ENCODE measurements at places on chromosomes 6 and 20.

- no peak for DNase-seq
These were observed 67.0 kb upstream of the TNFAIP3 start for GRCh38 chr6:137799950-137800568.

- peak; percentile 24 for DNase-seq
These were observed at the start of gene ISM1 for GRCh38 chr20:13220904-13221297. Gene ISM1, plus strand, starts transcription at chr20:13221274. Its CDS starts 503 bp downstream, at chr20:13221777.

- no peak for DNase-seq
These were observed 378.0 kb downstream of the CD109 start for GRCh38 chr6:74073999-74074398.

GRCh38 chr6:111592726-111593511, 12.8 kb downstream of the TRAF3IP2 start:
- no peak for DNase-seq

- DNase-seq: no peak
These were observed 912 bp upstream of the OR12D3 start for GRCh38 chr6:29376003-29376402.

- no peak for DNase-seq
These were observed 6.8 kb upstream of the POU3F2 start for GRCh38 chr6:98827295-98828159.

DNA sequence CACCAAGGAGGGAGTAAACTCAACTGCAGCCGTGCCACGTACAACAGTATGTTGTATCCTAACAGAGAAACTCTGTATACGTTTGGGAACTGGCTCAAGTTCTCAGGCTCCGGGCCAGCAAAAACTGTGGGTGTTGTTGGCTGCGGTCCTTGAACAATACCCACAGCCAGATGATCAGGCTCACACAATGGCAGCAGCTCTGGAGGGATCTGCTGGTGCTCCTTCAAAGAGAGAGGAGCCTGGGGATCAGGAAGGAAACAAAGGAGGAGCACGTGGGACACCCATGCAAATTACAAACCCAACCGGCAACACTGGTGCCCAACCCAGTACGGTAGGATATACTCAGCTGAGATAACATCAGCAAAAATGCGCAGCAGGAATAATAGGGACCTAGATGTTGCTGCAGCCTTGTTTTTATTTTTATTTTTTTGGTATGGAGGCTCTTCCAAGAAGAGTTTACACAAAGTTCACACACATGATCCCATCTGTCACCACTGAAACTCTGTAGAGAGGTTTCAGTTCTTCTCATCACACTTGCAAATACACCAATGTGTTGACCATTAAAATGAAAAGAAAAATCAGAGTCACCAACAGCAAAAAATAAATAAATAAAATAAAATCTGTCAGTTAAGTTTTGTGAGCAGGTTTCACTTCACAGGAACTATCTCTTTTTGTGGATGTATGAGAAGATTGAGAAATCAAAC, 41.2 kb upstream of the PDE10A start:
- no peak for DNase-seq

DNA sequence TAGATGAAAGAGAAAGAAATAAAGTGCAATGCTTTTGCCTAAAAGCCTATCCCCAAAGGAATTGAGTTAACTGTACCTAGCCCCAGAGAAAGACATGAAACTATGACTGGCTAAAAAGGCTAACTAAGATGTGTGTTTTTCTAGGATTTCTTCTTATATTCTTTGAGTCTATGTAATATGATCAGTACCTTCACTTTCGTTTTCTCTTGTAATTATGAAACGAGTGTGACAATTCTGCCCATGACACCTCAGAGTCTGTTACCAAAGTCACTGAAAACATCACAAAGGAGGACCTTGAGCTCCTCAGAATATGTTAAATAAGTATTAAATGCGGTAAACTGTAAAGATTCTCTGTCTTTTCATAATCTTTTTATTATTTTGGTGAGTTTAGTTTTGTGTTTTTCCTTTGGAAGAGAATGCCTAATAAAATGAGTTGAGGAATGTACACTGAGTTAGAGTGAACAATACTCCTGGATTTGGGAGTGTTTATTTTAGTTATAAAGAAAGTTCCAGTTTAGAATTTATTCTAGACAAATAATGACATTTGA, 141.3 kb downstream of the FUT9 start:
- DNase-seq: no peak

GRCh38 chr6:163668061-163668426, 253.5 kb downstream of the QKI start:
- DNase-seq: no peak

- no peak for DNase-seq
These were observed 569.2 kb downstream of the TFAP2B start for GRCh38 chr6:51387907-51388306.

GRCh38 chr6:82902290-82902689, 163.4 kb downstream of the UBE3D start:
- DNase-seq: no peak

DNA sequence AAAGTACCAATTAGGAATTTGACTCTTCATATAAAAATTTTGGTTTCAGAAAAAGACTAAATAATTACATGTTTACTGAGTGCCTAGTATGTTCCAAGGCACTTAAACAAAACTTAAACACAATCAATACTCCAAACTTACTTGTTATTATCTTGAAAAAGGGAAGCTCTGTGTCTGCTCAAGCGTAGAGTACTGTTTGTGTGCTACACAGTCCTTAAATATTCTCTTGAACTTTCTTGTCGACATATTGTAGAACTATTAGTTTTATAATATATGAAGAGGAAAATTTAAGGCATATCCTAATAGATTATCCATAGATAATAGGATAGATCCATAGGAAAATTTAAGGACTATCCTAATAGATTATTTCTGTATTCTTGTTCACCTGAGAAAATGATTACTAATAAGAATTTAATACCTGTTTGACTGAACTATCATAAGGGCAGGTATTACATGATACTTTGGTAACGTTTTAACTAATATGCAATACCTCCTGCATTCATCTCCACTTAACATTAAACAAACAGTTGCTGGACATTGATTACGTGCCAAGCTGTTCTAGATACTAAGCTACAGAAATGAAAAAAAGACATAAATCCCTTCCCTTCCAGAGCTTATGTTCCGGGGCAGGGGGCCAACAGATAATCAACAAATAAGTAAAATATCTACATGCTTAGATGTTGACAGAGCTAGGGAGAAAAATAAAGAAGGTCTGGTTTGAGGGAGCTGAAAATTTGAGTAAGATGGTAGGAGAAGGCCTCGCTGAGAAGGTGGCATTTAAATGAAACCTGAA, 115.2 kb upstream of the BCLAF1 start:
- DNase-seq: no peak

GRCh38 chr20:46434597-46434996, 28.2 kb upstream of the ELMO2 start:
- no peak for DNase-seq

- no peak for DNase-seq
These were observed 66.0 kb downstream of the RNF182 start for GRCh38 chr6:13990796-13991195.

GRCh38 chr20:35600993-35601973, 14.3 kb upstream of the SPAG4 start:
- no peak for DNase-seq

- no peak for DNase-seq
These were observed 378.1 kb downstream of the BTBD9 start for GRCh38 chr6:38261626-38262025.

DNA sequence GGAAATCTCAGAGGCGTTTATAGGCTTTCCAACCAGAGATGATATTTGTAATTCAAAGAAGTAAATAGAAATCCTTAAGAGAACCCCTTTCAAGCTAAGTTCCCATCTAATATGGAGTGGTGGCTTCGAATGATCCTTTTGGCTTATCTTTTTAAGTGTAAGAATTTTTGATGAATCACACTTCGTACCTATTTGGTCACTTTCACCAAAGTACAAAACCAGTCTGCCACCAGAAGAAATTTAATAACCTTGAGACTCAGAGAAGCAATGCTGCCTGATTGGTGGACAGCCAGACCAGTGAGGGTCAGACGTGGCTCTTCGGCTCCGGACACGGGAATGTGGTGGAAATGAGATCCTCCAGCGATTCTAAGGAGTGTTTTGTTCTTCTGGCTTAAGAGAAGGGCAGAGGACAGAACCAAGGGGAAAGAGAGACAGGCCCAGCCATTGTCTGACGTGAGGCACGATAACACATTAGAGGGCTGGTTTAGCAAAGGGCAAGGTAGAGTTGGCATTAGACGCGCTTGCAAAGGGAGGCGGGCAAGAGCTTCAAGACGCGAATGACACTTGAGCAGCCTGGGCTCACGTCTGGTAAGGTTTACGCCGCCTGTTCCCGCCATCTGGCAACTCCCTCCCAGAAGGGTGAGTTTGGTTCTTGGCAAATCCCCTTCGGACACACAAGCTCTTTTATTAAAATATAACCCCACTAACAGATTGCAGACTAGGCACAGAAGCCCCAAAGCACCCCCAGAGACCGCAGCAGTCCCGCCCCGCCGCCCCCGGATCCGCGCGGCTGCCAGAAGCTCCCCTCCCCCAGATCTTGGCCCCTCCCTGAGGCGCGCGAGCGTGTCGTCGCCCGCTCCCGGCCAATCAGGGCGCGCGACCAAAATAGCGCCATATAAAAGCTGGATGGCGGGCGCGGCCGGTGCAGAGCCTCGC, 50.0 kb upstream of the EZR start:
- DNase-seq: peak; percentile 90

DNA sequence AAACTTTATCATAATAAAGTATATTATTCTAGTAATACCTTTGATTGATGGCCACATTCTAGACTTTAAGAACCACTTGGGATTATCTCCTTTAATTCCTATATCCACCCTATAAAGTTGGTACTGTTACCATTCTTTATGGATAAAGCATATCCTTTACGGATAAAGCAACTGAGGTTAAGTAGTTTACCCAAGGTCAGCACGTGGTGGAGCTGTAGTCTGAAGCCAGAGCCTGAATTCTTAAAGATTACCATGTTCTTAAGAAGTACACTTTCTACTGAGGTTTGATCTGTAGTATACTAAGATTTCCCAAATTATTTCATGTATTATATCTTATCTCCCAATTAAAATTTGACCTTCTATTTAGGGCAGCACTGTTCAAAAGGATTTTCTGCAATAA, 3.0 kb upstream of the NCOA7 start:
- no peak for DNase-seq

- no peak for DNase-seq
These were observed 35.8 kb upstream of the ANKRD60 start for GRCh38 chr20:58264271-58264670.

DNA sequence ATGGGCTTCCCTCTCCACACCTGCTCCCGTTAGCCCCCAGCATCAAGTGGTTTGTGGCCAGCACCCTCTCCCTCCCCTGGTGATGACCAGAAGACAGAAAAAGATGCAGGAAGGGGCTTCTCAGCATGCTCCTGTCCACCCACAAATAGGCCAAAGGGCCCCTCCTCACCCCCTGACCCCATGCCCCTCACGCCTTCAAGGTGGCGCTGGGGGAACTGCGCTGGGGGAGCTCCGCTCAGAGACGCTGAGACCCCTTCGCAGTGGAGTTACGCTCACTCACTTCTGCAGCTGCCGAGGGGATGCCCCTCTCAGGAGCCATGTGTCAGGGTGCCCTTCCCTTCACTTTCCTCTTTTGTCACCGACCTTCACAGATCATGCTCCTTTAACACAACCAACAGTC, 92.0 kb downstream of the PSMB1 start:
- DNase-seq: no peak

DNA sequence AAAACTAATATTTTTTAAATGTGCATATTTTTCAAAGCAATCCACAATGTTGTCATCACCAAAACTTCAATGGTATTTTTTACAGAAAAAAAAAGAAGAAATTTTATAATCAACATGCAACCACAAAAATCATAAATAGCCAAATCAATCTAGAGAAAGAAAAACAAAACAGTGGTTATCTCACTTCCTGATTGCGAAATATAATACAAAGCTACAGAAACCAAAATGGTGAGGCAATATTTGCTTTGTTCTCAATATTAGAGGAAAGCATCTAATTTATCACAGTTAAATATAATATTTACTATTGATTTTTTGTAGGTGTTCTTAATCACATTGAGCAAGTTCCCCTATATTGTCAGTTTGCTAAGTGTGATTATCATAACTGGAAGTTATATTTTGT, 720.7 kb upstream of the ADGRB3 start:
- no peak for DNase-seq

DNA sequence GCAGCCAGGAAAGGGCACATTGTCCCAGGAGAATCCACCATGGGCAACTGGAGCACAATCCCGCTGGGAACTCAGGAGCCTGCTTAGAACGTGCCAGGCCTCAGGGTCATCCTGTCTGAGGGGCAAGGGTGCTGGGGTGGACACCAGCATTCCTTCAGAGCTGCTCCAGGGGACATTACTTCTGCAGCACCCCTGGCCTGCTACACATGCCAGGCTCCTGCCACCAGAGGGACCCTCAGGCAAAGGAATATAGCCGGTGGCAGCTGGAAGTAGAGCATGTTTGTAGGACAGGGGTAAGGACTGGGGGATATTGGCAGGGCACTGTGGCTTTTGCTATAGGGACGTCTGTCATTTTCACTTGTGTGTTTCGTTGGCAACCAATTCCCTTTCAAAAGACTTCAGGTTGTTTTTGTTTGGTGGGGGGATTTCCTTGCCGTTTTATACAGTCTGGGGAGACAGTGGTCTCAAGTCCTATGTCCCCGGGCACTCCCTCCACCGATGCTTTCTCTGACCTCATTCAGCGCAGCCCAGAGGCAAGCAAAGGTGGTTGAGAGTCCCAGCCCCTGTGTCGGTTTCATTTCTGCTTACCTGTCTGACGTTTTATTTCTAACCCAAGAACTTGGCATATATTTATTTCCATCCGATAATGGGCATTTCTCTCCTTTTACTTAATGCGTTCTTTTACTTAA, 130.8 kb downstream of the JPH2 start:
- DNase-seq: no peak

- no peak for DNase-seq
These were observed 155.7 kb upstream of the HEY2 start for GRCh38 chr6:125593746-125594145.

GRCh38 chr6:21741221-21742109, 147.9 kb downstream of the SOX4 start:
- no peak for DNase-seq

DNA sequence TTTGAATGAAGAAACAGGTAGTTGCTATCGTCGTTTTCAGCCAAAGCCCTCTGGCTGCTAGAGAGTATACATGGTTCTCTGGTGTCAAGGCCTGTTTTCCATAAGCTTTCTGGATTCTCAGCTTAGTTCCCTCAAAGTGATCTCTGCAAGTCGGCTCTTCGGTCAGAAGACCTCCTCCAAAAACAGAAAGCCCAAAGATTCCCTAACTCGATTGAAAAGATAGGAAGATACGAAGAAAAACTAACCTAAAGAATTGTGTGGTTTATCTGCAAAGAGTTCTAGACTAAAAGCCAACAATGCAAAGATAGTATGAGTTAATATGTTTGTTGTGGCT, 545 bp upstream of the ASCC3 start:
- DNase-seq: no peak

GRCh38 chr20:34515484-34516246, 557 bp upstream of the DYNLRB1 start:
- no peak for DNase-seq

GRCh38 chr6:118804091-118804490, 89.9 kb upstream of the ASF1A start:
- no peak for DNase-seq

GRCh38 chr6:40536442-40536841, 50.7 kb downstream of the LRFN2 start:
- no peak for DNase-seq

- no peak for DNase-seq
These were observed 62.2 kb downstream of the ZDHHC14 start for GRCh38 chr6:157443066-157443800.

Data from mesothelial cell of epicardium (in vitro differentiated cells).